ENCODE measurements at places on chromosomes 1 and 21.
A peak's percentile ranks its signal among the peaks of the same experiment; 100 is the strongest.

DNA sequence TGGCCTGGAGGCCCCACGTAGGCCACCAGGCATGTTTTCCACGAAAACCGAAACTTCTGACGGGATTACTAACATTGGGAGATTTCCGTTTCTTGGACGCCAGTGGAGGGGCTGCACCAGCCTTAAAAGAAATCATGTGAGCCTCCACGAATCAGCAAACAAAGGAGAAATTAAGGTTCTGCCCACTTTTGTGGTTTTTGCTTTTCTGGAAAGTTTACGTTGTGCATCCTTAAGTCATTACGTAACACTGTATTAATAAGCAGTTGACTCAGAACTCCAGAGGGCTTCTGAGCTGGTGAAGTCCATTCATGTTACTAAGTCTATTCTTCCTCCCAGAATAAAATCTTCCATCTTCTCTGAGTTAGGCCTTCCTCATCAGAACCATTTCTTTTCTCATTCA lies 168.5 kb downstream of the PSMG1 start:
- DNase-seq = no peak

- no peak for DNase-seq
These were observed 11.9 kb downstream of the PIGV start for GRCh38 chr1:26799479-26800142.

GRCh38 chr1:3459051-3459908 lies 4.8 kb downstream of the ARHGEF16 start:
- DNase-seq = no peak

- DNase-seq = no peak
These were observed 27.4 kb downstream of the PER3 start for GRCh38 chr1:7811476-7811875.

- no peak for DNase-seq
These were observed 28.9 kb downstream of the RNF2 start for GRCh38 chr1:185074307-185074706.

- no peak for DNase-seq
These were observed 53.6 kb upstream of the RAP1A start for GRCh38 chr1:111565968-111566367.

- no peak for DNase-seq
These were observed 164.3 kb downstream of the MIS18A start for GRCh38 chr21:32114419-32115035.

GRCh38 chr1:205583461-205584130 lies 48.2 kb downstream of the ELK4 start:
- DNase-seq = no peak

DNA sequence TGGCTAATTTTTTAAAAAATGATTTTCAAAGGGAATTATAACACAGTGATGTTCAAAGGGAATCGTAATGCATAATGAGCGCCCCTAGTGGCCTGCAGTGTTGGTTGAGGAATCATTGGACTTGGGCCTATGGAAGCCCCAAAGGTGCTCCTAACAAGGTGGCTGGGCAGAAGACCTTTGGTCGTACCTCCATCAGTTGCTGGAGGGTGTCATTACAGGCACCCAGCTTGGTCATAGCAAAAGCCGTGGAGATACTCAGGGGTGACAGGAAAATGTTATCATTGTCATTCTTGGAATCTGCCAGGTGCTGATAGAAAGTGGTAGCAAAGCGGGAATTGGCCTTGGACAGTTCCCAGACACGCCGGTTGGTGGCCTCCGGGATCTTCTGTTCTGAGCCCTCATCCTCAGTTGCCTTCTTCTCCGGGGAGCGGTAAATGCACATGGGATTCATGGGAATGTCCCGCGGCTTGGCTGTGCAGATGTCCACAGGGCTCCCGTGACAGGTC lies 2.7 kb downstream of the SERPINC1 start:
- DNase-seq = no peak

DNA sequence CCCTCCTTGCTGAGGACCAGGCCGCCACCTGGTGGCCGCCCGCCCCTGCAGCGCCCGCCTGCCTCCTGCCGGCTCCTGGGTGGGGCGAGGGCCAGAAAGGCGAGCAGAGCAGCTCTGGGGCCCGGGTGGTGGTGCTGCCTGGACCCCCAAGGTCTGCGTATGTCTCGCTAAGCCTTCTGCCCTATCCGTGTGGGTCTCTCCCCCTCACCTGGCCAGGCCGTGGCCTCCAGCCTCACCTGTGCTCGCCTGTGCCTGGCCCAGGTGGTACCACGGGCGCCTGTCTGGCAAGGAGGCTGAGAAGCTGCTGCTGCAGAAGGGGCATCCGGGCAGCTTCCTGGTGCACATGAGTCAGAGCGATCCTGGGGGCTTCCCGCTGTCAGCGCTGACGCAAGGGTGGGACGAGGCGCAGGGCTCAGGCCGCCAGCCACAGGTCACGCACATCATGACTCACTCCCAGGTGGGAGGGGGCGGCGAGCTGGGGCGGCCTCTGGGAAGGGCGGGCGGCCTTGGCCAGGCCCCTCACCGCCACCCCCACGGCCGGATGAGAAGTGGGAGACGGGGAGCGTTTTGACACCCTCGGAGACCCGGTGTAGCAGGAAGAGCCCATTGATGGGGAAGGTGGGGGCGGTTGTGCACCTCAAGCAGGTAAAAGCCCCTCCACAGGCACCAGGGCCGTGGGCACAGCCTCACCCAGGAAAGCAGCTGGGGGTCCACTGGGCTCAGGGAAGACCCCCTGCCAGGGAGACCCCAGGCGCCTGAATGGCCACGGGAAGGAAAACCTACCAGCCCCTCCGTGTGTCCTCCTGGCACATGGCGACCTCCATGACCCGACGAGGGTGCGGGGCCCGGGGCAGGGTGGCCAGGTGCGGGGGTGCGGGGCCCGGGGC lies 9.9 kb downstream of the RNF223 start:
- peak; percentile 66 for DNase-seq

DNA sequence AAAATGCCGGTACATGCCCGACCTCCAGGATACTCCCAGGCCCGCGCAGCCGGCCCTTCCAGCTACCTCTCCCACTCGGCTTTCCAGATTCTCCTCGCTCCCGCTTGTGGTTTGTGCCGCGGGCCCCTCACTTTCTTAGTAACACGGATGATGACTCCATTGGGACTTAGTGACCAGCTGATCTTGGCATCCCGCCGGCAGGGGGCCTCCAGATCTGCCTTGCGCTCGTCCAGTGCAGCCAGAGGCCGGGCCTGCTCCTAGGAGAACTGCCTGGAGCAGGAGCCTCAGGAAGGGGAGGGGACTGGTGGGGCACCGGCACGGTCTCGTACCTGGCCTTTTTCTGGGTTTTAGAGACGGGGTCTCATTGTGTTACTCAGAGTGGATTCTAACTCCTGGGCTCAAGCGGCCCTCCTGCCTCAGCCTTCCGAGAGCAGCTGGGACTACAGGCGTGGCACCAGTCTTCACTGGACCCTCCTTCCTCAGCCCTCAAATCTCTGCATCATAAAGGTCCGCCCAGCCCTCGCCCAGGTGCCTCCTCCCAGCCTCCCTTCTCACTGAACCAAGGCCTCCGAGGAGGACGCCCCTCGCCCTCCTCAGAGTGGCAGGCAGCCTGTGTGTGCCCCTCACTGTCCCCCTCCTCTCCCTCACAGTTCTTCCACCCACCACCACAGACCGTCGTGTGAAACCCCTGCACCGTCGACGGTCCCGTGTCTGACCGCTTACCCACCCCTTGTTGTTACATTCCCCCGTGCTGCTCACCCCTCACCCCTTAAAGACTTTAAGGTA lies 78.6 kb downstream of the SLC25A24 start:
- DNase-seq = no peak

GRCh38 chr1:222034790-222035189 lies 292.9 kb upstream of the DUSP10 start:
- no peak for DNase-seq

GRCh38 chr1:60503266-60503925 lies 429.8 kb upstream of the C1orf87 start:
- no peak for DNase-seq

GRCh38 chr1:232980986-232981560 lies 30.7 kb downstream of the NTPCR start:
- no peak for DNase-seq

DNA sequence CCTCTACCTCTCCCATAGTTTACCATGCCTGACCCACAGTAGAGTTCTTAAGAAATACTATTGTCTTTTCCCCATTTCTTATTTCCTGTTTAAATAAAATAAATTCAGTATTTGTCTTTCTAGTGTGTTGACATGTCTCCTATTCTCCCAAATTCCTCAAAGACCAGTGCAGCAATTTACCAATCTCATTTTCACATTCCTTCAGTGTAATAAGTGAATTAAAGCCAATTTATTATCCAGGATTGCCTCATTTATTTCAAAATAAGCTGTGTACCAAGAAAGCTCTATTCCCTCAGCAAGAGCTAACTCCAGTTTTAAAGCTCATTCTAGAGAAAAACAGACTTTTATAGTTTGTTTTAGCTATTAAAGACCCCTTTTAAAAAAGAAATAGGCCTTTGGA lies 49.9 kb downstream of the DISC1 start:
- no peak for DNase-seq

- no peak for DNase-seq
These were observed 2.1 kb downstream of the BACH1 start for GRCh38 chr21:29300807-29301138.

GRCh38 chr1:27961646-27962221 lies 2.0 kb downstream of the XKR8 start:
- DNase-seq = no peak

- DNase-seq = no peak
These were observed 631.0 kb upstream of the TMPRSS15 start for GRCh38 chr21:19034560-19034959.

DNA sequence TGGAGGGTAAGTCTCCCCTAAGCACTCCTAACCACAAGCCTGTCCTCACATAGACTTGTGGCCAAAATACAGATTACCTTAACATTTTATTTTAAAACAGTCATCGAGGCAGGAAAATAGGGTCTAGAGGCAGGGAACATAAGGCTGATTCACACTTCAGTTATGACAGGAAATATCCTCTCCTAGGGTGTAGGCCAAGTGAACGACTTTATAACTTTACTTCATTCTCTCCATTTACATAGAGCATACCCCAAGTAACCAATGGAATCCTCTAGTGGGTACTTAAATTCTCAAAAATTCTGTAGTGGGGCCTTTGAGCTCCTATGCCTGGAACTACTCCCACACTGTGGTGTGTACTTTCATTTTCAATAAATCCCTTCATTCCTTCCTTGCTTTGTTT lies 113.0 kb downstream of the WDR3 start:
- no peak for DNase-seq

GRCh38 chr1:168344517-168344916 lies 63.8 kb downstream of the TBX19 start:
- DNase-seq = no peak

- no peak for DNase-seq
These were observed 57.3 kb downstream of the NFASC start for GRCh38 chr1:204927673-204928641.

GRCh38 chr1:226063224-226063976 lies 884 bp downstream of the H3-3A start:
- DNase-seq = peak; percentile 29

DNA sequence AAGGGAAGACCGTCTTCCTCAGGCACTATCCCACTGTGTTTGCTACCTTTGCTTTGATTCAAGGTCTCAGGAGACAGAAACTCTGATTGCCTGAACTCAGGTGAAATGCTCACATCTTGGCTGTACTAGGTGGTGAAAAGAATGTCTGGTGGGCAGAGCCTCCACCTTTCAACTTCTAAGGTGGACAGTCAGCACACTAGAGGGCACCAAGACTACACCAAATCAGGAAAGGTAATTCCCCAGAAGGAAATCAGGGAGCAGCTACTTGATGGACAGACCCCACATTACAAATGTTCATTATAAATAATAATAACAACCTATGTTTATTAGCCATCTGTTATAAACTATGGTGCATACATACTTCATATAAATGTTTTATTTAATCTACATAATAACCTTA lies 220.9 kb downstream of the ATG4C start:
- DNase-seq = no peak

- no peak for DNase-seq
These were observed 48.5 kb downstream of the WNT9A start for GRCh38 chr1:227899141-227899819.

- no peak for DNase-seq
These were observed 3.8 kb upstream of the EPB41 start for GRCh38 chr1:28910379-28911115.

DNA sequence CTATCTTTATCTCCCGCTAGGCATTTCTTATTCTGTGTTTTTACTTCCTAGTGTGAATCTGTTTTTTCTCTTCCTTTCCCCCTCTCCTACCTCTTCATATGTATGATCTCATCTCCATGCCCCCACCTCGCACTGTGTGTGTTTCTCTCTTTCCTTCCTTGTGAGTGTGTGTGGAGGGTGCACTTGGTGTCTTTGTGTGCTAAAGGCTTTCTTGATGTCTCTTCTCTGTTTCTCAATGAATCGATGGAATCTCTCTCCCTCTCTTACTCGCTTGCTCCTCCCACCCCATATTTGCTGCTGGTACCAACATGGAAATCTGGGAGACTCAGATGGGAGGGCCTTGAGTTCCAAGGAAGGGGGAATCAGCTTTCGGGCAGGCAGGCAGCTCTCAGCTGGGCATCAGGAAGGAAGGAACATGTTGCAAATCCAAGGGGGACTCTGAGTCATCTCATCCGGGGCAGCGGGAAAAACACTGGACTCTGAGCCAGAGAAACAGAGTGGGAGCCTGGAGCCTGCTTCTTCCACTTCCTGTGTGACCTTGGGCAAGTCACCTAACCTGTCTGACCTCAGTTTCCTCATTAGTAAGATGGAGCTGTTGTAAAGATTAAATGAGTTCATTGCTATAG lies 147.5 kb downstream of the PTPRU start:
- DNase-seq = no peak

DNA sequence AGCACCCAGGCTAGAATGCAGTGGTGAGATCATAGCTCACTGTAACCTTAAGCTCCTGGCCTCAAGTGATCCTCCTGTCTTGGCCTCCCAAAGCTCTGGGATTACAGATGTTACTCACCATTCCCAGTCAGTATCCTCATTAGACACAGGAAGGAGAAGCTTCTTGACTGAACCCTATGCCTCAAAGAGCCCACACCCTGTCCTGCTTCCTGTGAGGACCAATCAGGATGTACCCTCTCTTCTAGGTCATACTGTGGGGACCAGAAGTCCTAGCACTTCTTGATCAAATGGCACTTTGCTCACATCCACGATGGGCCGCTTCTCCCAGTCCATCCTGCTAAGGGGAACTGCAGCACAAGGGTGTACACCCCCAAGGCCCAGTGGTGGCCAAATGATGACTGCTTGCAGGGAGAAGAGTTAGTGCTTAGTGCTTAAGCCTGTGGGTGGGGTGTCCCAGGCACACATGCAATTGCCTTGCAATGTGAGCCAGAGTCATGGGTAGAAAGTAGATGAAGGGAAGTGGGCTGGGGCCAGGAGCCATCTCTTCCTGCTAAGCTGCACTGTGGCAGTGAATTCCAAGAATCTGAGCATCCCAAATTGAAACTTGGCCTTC lies 9.8 kb downstream of the CD34 start:
- no peak for DNase-seq

DNA sequence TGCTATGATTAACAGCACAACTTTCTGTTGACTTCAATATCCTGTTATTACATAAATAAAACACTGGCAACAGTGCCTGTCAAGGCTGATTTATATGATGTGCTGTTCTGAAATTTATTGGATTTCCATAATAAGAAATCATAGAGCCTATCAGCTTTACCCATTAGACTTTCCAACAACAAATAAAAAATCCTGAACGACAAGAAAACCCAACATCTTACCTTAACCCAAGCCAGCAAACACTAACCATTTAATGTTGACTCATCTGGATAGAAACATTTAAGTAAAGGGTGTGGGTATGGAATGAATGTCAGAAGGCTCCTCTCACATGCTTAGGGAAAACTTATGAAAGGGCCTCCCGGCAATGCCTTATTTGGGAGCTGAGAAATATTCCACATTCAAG lies 165.1 kb downstream of the SLC45A1 start:
- no peak for DNase-seq
